ENCODE measurements at places on chromosomes 5 and 9. TPM values are rescaled to one million over a fixed set of nuclear protein-coding genes. Genes with fewer than 3 reads are reported as not detected.

The CD274 gene
- total RNA-seq = not detected

The UBQLN1 gene
- total RNA-seq = 105 TPM

The NADK2 gene
- 16.1 TPM for total RNA-seq

The MARVELD2 gene
- total RNA-seq = 31.4 TPM

The SLC23A1 gene
- not detected for total RNA-seq

The SLC45A2 gene
- total RNA-seq = not detected

The ROR2 gene
- total RNA-seq = 4.3 TPM

The LCP2 gene
- total RNA-seq = 0.26 TPM

The MYORG gene
- total RNA-seq = 5.0 TPM

The FBN2 gene
- 15.9 TPM for total RNA-seq

The JAKMIP2 gene
- total RNA-seq = 13.4 TPM

The HRCT1 gene
- total RNA-seq = not detected

The KIF12 gene
- total RNA-seq = 3.4 TPM

DNA sequence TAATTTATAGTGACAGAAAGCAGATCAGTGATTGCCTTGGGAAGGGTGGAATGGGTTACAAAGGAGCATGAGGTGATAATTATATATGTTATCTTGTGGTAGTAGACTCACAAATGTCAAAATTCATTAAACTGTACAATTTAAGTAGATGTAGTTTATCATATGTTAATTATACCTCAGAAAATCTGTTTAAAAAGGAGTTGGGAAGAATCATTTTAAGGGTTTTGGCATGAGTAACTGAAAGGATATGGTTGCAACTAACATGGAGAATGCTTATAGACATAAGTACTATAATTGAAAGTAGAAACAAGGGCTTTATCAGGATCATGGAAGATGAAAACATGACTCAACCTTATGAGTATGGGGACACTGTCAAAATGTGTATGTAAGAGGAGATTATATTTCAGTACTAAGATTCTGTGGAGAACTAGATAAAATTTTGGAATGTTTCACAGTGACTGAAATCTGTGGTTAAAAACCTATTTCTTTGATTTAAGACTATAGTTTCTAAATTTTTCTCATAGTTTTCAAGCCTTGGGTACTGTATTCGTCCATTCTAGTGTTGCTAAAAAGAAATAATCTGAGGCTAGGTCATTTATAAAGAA is 73.3 kb downstream of the FCHO2 start:
- DNase-seq = no peak

GRCh38 chr5:126133424-126133823 is 289.8 kb upstream of the GRAMD2B start:
- DNase-seq = no peak

GRCh38 chr5:169848271-169848670 is 132.0 kb downstream of the INSYN2B start:
- no peak for DNase-seq

- no peak for DNase-seq
Measured at GRCh38 chr5:63570752-63571151, 391.5 kb downstream of the HTR1A start.

- no peak for DNase-seq
Measured at GRCh38 chr9:99472240-99472915, 250.3 kb downstream of the SEC61B start.

- DNase-seq = no peak
Measured at GRCh38 chr9:128901822-128902221, 19.0 kb upstream of the PHYHD1 start.

- DNase-seq = no peak
Measured at GRCh38 chr5:73812457-73812856, 186.5 kb downstream of the ARHGEF28 start.

DNA sequence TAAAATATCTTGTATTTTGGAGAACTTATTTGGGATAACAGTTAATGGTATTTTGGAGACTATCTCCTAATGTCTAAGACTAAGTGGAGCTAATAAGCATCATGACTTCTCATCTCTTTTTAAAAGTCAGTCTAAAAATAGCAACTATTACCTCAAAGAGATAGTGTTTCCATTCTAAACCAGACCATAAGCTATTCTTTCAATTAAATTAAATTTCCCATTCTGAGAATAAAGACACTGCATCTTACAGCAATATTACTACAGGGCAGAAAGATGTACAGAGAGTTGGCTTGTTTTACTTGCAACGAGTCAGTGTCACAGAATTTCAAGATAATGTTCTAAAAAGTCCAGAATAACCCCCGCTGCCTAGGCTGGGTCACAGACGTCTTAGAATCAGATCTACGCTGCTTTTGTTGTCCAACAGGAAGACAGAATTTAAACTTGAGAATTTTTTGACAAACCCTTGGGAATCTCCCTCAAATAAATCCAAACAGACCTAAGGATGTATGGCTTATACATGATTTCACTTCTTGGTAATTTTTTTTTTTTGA is 98.9 kb downstream of the USP20 start:
- DNase-seq = no peak

DNA sequence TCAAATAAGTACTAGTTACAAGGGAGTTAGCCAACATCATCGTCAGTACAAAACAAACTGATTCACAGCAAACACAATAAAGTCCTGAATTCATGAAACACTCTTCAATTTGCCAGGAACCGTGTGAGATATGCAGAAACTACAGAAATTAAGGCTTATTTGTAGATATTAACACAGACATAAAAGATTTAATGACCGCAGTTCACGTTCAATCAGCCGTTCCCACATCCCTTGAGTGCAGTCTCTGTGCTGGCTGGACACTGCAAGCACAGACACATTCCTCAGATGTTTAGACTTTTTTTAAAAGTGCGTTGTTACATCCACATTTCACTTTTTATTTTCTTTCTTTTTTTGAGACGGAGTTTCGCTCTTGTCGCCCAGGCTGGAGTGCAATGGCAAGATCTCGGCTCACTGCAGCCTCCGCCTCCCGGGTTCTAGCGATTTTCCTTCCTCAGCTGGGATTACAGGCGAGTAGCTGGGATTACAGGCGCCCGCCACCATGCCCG is 566 bp upstream of the CEP78 start:
- DNase-seq = no peak

DNA sequence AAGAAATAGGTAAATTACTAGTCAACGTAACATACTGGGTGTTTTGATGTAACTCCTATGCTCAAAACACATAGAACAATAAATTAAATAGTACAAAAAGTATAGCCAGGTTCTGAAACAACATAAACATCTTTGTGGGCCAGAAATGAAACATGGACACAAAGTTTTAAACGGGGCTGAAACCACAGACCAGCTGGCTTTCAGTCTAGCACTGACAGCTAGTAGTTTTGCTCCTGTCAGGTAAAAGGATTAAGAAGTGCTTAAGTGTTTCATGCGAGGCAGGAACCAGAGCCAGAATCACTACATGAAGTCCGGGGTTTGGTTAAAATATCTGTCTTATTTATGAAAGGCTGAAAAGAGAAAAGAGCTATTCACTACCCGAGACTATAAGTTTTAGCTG is 19.5 kb downstream of the DCAF10 start:
- DNase-seq = no peak

DNA sequence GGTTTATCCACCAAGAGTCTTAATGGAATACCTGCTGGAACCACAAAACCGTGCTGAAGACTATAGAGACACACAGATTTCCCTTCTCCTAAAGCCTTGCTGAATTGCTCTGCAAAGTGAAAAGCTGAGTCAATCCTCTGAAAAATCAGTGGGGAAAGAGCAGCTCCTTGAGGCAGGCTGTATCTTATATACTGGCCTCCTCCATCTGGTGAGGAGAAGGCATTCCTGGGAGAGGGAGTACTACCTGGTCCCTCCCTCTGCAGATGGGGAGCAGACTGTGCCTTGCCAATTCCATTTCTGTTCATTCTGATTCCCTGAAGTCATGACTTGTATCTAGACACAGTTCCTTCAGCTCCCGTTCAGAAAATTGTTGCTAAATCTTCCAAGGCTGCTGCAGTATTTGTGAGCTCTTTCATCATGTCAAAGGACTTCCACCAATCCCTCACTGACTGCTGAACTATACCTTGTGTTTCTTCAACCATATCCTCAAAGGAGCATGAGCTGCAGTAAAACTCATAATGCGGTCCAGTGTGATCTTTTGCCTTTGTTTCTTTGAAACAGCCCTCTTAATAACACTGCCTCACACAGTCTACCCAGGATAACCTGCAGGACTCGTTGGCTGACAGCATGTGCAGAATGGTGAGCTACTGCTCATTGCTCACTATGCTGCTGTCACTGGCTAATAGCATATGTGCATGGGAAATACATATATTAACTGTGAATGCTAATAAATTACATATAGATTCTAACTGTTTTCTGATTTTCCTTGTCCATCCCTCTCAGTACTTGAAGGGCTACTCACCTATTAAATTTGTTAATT is 84.5 kb downstream of the FOXD1 start:
- no peak for DNase-seq

DNA sequence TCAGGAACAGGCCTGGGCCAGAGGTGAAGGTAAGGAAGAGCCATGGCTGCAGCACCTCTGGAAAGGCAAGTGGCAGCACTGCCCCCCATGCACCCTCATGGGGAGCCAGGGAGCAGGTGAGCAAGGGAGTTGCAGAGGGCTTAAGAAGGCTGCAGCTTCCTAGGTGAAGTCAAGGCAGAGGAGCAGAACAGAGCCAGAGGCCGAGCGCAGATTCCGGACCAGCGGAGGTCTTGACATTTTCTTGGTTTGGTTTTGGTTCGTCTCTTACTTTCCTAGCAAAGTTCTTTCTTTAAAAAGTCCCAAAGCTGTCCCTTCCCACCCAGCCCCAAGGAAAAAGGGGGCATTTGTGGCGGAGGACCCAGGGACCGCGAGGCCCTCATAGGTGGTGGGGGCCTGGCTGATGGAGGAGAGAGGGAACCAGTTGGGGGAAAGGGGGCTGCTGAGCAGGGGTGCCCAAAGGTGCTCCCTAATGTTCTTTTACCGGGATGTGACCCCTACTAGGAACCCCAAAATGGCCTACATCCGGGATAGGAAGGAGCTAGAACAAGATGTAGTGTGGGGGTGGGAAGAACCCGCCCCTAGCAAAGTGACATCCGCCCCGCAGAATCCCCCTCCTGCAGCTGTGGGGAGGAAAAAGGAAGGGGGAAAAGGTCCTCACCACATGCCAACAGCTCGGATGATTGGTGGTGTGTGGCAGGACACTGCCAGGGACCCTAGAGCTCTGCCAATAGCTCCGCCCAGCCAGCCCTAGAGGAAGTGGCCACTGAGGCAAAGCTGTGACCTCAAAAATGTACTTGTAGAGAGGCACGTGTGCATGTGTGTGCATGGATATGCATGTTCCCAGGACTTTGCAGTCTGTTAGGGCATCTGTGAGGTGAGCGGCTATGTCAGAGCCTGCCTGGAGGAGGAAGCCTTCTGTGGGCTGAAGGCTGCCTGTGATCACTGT is 914 bp upstream of the CD72 start:
- no peak for DNase-seq

GRCh38 chr9:9791611-9792010 is 821.2 kb downstream of the PTPRD start:
- DNase-seq = no peak

GRCh38 chr5:72452515-72453245 is 54.5 kb downstream of the ZNF366 start:
- no peak for DNase-seq

GRCh38 chr9:11595756-11596155 is 983.0 kb upstream of the PTPRD start:
- no peak for DNase-seq

DNA sequence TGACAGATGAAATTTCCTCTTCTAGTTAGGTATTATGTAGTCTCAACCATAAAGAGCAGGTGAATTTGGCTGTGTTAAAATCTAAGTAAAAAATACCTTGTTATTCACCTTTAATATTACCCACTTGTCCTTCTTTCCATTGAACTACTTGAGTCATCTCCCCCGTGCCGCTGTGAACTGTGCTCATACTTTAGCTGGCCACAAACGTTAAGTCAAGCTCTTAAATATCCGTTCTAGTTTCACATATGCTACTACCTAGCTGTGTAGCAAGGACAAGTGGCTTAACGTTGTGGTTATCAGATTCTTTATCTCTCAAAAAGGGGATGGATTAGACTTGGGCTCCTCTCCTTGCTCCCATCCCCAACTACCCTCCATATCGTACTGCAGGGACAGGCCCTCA is 110.4 kb downstream of the EFNA5 start:
- DNase-seq = no peak

DNA sequence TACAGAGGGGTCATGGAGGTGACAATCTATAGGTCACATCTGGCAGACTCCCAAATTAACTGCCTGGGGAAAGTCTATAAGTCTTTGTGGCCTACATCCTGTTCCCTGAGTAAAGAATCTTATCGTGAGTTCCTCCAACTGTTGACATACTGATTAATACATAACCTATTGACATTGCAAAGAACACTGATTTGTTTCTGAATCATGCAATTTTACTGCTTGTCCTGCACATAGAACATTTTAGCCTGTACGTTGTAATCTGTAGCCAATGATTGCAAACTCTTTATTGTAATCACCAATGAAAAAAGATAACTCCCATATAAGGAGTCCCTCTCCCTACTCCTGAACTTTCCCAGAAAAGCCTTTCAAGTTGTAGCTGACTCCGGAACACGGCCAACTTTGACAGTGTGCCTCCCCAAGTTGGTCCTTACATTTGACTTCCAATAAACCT is 18.8 kb upstream of the OR2K2 start:
- DNase-seq = no peak

DNA sequence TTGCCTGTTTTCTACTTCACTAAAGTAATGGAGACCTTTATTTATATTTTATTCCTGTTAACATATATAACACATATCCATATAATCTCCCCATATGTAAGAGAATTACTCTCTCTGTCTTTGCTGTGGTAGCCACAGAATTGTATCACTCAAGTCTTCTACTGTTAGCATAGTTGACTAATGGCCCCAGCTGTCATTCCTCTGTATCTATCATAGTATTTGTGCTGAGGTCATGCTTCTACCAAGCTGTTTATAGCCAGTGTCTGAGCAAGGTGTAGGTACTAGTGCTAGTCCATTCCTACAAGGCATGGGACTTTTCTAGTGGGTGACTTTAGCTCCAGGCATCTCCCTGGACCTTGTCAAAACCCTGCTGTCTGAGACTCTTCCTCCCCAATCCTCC is 244.1 kb downstream of the KIAA0825 start:
- no peak for DNase-seq

GRCh38 chr9:107832871-107833270 is 343.3 kb upstream of the KLF4 start:
- DNase-seq = no peak

DNA sequence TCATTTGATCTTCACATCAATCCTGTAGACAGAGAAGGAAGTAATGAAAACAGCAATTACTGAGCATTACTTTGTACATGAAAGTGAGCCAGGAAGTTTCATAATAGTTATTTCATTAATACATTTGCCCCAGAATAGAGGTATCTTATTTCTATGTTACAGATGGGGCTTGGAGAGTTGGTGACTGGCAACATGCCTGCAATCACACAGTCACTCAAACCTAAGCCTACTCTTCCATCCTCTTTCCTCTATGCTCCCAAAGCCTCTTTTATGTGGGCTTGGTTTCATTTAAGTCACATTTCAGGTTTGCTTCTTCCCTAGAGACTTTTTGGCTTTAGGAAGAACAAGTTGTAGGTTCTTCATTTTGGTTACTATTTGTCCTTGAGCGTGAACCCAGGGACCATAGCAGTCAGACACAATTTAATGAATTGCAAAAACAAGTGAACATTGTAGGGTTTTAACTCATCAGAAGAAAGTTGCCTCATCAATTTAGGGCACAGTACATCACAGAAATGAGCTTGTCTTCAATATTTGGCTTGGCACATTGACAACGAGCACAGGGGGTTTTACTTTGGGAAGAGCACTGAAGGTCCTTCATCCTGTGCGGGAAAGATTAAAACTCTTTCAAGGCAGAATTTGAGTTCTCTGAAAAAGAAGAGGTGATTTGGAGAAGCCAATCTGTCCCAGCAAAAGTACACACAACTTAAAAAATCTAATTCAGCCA is 381.1 kb downstream of the TMEM38B start:
- DNase-seq = no peak

- no peak for DNase-seq
Measured at GRCh38 chr9:98280574-98280973, 25.1 kb upstream of the TBC1D2 start.

All from H1 (cell line).